Activated gamma-delta T cell treated with anti-CD3 and anti-CD28 coated beads, Interleukin-2, amount 50 U/mL, for 16 hours (primary cell): ENCODE measurements at places on chromosomes 3 and 15.

- DNase-seq = no peak
Observed at GRCh38 chr15:36914960-36915808, 185.2 kb downstream of the MEIS2 start.

DNA sequence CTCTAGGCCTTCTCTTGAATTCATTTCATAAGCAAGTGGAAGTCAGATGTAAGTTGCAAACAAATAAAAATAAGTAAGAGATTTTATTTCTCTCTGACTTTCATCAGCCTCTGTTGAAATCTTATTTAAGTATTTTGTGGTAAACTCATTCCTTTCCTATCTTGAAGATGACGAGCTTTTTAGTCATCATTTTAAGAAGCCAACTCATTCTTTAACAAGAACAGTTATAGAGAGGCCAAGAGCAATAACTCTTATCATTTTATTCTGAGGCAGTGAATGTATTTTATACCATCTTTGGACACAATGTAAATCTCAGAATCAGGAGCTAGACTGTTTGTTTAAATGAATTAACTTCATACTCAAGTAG, 147.5 kb upstream of the MBNL1 start:
- no peak for DNase-seq

GRCh38 chr15:74328331-74329056, 39.0 kb downstream of the CYP11A1 start:
- no peak for DNase-seq

DNA sequence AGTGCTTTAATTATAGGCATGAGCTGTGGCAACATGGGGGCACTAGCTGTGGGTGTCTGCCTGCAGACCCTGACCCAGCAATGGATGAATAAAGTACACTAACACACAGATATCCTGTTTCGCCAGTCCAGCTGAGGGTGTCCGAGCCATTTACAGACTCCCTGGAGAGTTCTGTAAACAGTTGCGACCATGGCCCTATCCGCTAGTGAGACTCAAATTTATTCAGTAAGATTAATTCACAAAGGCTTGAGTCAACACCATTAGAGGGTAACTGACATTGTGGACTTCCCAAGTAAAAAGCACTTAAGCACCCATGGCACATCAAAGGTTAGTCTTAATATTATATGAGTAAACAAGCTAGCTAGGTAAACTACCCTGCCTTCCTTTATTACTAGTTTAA, 161.6 kb downstream of the TBL1XR1 start:
- DNase-seq = no peak

- no peak for DNase-seq
Observed at GRCh38 chr3:52178537-52178936, 19.4 kb upstream of the ALAS1 start.

DNA sequence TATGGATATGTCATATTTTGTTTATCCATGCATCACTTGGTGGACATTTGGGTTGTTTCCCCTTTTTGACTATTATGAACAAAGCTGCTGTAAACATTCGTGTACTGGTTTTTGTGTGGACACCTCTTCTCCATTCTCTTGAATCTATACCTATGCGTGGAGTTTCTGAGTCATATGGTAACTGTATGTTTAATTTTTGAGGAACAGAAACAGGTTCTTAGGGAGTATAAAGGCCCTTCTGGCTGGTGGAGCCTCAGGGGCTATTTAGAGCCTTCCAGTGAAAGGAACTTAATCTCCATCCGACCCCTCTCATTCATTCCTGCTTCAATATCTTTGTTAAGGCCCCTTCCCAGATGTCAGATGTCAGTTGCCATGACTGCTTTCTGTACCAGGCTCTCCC, 14.1 kb upstream of the CTXND1 start:
- no peak for DNase-seq

- no peak for DNase-seq
Observed at GRCh38 chr3:40741729-40742128, 217.0 kb downstream of the ZNF621 start.

- no peak for DNase-seq
Observed at GRCh38 chr3:132255041-132255745, 62.0 kb upstream of the ACP3 start.

- no peak for DNase-seq
Observed at GRCh38 chr3:134879990-134880389, 84.9 kb downstream of the EPHB1 start.

GRCh38 chr3:72346526-72346926, 501.7 kb downstream of the SHQ1 start:
- no peak for DNase-seq

GRCh38 chr3:128914966-128915645, 35.7 kb downstream of the ACAD9 start:
- DNase-seq = no peak

DNA sequence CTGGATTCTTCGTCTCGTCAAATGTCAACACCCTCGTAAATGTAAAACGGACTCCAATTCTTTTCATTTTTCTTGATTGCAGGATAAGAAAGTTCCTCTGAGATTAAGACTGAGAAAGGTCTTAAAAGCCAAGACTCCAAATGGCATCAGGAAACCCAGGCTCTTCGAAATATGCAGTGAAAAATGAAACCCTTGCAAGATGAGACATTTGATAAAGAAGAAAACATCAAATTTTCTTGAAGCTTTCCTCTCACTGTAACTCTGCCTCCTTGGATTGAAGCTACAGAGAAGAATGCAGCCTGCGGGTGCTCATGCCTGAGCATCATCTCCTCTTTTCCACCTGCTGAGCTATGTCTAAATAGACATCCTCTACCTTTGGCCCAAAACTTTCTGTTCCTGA, 342.4 kb upstream of the THBS1 start:
- DNase-seq = no peak

- no peak for DNase-seq
Observed at GRCh38 chr3:14082108-14082657, 42.5 kb downstream of the CHCHD4 start.

DNA sequence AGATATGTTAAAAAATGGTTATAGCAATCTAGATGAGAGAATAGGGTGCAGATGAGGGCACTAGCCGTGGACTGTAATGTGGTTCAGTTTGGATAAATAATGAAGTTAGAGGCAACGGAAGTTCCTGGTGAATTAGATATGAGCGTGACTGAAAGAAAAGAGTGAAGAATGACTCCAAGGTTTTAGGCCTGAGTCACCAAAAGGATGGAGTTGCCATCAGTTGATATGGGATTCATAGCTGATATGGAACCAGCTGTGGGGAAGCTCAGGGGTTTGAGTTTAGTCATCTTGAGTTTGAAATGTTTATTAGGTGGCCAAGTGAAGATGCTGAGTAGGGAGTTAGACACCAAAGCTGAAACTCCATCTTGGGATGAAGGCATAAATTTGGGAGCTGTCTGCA, 66.2 kb downstream of the SSR3 start:
- no peak for DNase-seq

DNA sequence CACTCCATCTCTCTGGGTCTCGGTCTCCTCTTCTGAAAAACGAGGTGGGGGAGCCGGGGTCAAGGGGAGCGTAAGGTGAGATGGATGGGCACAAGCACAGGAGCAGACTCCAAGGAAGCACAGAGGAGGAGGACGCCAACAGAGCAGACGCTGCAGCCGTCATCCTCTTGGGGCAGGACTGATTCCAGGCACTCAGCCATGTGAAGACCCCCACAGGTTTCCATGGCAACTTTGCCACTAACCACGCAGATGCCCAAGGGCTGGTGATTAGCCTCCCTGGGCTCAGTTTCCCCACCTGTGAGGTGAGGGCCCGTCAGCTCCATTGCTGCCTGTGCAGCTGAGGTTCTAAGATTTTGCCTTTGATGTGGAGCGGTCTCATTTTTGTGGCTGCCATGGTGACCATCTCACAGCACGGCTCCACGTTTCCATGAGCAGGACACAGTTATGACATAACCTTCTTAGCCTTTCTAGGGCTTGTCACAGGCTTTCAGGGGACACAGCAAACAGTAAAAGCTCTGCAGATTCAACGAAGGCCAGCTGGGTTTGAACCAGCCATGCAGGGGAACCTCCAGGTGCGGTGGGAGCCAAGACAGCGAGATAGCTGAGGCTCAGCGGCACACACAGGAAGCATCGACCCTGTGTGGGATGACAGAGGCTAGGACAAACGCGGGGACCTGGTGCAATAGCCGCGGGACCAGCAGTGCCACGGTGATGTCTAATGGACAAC, 170.3 kb downstream of the NUP210 start:
- DNase-seq = no peak
